Regular cardiac myocyte (primary cell): ENCODE measurements at places on chromosomes 6 and 20. TPM values are rescaled to one million over a fixed set of nuclear protein-coding genes. Genes with fewer than 3 reads are reported as not detected.

Gene CST5
- total RNA-seq, result not detected in 2 replicates

Gene KHDC1L
- not detected in 2 replicates for total RNA-seq

Gene BHLHE23
- not detected in 2 replicates for total RNA-seq

Gene BACH2
- under 0.01 TPM in 2 replicates for total RNA-seq

Gene NNAT
- total RNA-seq, result 0.19 TPM in 1 of 2 replicates, not detected in the other

Gene IMPG1
- total RNA-seq, result not detected in 2 replicates

Gene SEMG1
- total RNA-seq, result not detected in 2 replicates

Gene GSTA1
- total RNA-seq, result not detected in 2 replicates

Gene NCOA5
- total RNA-seq, result 4.5 and 15.7 TPM in 2 replicates

Gene PRKN
- 0.58 and 2.8 TPM in 2 replicates for total RNA-seq

Gene PAK5
- total RNA-seq, result not detected in 2 replicates

Gene SCRT2
- total RNA-seq, result not detected in 2 replicates

Gene SLC22A7
- not detected in 2 replicates for total RNA-seq

Gene DPM1
- total RNA-seq, result 88.5 and 89.0 TPM in 2 replicates

Gene HLA-DPB1
- total RNA-seq, result 22.3 and 26.8 TPM in 2 replicates

Gene GRIK2
- total RNA-seq, result 0.38 and 1.1 TPM in 2 replicates

Gene HCK
- total RNA-seq, result not detected in 2 replicates

Gene GRM4
- total RNA-seq, result under 0.01 TPM in 1 of 2 replicates, not detected in the other

Gene HSD17B8
- 4.6 and 9.0 TPM in 2 replicates for total RNA-seq

Gene C6orf58
- 0.19 TPM in 1 of 2 replicates, not detected in the other for total RNA-seq

Gene BTN2A1
- 10.2 and 10.7 TPM in 2 replicates for total RNA-seq

Gene LY6G5C
- total RNA-seq, result 0.38 and 1.7 TPM in 2 replicates

Gene MCHR2
- not detected in 2 replicates for total RNA-seq

Gene BPIFA3
- not detected in 2 replicates for total RNA-seq

Gene LST1
- total RNA-seq, result not detected in 2 replicates

Gene PPP1R16B
- total RNA-seq, result 0.58 and 2.0 TPM in 2 replicates

Gene SLC12A5
- total RNA-seq, result 0.85 TPM in 1 of 2 replicates, not detected in the other

Gene TNF
- total RNA-seq, result not detected in 2 replicates

Gene TRIM15
- not detected in 2 replicates for total RNA-seq

Gene CD93
- 2.8 and 3.1 TPM in 2 replicates for total RNA-seq

Gene ADGB
- not detected in 2 replicates for total RNA-seq

Gene HLA-DQB1
- under 0.01 TPM in 1 of 2 replicates, not detected in the other for total RNA-seq

Gene SLC17A4
- total RNA-seq, result not detected in 2 replicates

Gene GDAP1L1
- total RNA-seq, result not detected in 2 replicates

Gene TP53RK
- total RNA-seq, result 13.2 and 17.4 TPM in 2 replicates

Gene PKIB
- 1.2 and 4.8 TPM in 2 replicates for total RNA-seq

Gene LMBRD1
- total RNA-seq, result 16.5 and 36.1 TPM in 2 replicates

Gene C6orf163
- total RNA-seq, result 0.77 and 2.0 TPM in 2 replicates

Gene APOM
- total RNA-seq, result 0.28 and 1.2 TPM in 2 replicates

Gene ULBP1
- under 0.01 TPM in 2 replicates for total RNA-seq

Gene IP6K3
- total RNA-seq, result under 0.01 and 0.28 TPM in 2 replicates

Gene BMP7
- not detected in 2 replicates for total RNA-seq
